ENCODE measurements at places on chromosomes 12 and 14. TPM values are rescaled to one million over a fixed set of nuclear protein-coding genes. Genes with fewer than 3 reads are reported as not detected.

The RPL10L gene
- total RNA-seq: not detected

The BDKRB2 gene
- under 0.01 TPM for total RNA-seq

The SPX gene
- under 0.01 TPM for total RNA-seq

The PMCH gene
- not detected for total RNA-seq

The KLHL28 gene
- total RNA-seq: 19.1 TPM

DNA sequence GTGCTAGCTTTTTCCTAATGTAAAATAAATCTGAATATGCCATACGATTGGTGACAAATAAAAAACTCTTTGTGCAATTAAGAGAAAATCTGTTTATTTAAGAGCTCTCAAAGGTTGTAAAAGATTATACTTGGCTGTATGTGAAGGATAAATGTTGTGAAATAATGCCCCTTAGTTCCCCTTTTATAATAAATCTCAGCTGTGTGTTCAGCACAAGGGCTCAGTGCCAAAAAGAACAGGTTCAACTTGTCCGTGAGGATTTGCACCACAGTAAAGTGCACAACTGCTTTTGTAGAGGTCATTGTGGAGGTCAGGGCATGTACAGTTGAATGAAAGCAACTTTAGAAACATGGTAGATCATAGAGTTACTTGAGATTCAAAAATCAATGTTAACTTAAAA, 118.6 kb downstream of the TRMT5 start:
- DNase-seq: no peak

GRCh38 chr14:51304941-51305340, 64.9 kb downstream of the TMX1 start:
- DNase-seq: no peak

DNA sequence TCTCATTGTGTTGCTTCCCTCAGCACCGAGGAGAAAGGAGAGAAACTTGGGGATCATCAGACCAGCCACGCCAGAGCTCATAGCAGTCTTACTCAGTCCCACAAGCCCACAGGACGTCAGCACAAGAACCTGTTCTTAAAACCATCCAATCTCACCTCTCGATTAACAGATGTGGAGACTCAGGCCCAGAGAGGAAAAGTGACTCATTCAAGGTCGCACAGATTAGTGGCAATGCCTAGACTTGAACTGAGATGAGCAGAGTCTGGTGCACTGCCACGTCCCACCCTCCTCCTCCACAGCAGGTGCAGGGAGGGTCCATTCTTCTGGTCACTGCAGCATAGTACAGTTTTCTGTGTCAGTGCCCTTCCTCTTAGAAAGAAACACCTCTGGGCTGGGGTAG, 154.9 kb upstream of the PZP start:
- DNase-seq: no peak

GRCh38 chr14:42921901-42922300, 1315.2 kb downstream of the LRFN5 start:
- no peak for DNase-seq

DNA sequence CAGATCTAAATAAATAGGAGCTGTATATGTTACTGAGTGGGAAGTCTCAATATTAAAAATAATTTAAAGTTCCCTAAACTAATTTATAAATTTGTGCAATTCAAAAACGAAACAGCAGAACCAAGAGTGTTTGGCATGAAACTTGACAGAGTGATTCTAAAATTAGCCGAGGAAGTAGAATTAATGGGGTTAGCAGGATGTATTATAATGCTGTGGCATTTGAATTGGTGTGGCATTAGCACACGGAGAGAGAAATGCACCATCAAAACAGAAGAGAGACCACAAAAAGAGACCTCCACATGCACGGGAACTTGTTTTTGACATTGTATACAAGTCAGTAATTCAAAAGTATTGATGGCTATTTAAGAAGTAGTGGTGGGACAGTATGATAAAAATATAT, 366.0 kb upstream of the RGS6 start:
- DNase-seq: no peak
